Suppressor macrophage treated with lipopolysaccharide for 4 hours (primary cell): ENCODE measurements at places on chromosomes 5 and 9.
A peak's percentile ranks its signal among the peaks of the same experiment; 100 is the strongest.

GRCh38 chr9:33818167-33818846 is 1.3 kb downstream of the UBE2R2 start:
- peak; percentile 46 for DNase-seq

GRCh38 chr5:133831491-133832224 is 136.8 kb downstream of the C5orf15 start:
- no peak for DNase-seq

GRCh38 chr5:81165493-81166119 is 67.5 kb upstream of the CKMT2 start:
- DNase-seq: peak; percentile 23

DNA sequence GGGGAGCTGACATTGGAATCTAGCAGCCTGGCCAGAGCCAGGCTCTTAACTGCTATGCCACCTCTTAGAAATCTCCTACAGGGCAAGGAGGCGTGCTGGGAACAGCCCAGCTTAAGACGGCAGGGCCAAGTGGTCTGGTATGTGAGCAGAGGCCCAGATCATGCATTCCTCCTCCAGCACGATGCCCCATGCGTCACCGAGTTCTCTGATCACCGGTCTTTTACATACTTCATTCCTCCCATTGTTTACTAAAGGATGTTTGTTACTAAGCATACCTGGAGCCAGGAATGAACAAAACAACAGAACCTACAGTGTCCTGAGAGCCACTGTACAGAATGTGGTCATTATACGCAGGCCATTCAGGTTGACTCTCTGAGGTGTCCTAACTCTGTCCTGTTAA is 73.8 kb downstream of the TRIO start:
- no peak for DNase-seq

- DNase-seq: no peak
Measured at GRCh38 chr5:80745490-80745889, 90.7 kb upstream of the DHFR start.

- DNase-seq: no peak
Measured at GRCh38 chr9:74963056-74963455, 10.3 kb upstream of the C9orf40 start.

DNA sequence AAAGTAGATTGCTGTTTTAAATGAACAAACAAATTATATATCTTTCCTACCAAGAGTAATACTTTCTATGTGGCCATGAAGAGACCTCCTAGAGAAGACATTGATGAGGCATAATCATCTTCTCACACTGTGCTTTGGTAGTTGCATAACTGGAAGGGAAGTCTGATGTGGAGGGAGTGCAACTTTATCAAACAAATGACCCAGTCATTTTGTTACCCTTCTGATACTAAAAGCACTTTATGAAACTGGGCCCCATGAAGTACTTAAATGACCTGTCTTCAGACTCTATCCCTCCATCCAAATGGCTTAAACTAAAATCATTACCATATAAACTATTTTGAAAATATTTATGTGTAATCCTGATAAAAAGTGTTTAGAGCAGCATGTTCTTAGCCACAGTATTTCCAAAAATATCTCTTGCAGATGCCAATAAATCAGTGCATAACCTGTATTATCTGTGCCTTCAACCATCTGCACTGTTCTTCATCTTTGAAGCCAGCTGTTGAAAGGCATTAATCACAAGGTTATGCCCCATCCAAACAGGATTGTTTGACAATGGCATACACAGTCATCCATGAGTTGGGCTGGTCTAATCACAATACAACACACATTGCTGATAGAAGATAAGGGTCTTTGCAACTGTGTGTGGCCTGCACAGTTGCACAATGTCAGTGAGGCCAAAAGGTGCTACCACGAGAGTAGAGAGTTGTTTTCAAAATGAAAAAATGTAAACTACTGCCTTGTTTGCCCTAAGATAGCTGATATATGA is 31.9 kb upstream of the MIER3 start:
- DNase-seq: no peak

GRCh38 chr5:178331491-178331996 is 98.9 kb upstream of the PHYKPL start:
- no peak for DNase-seq

GRCh38 chr9:113219969-113220368 is 1.1 kb downstream of the FKBP15 start:
- DNase-seq: peak; percentile 85

DNA sequence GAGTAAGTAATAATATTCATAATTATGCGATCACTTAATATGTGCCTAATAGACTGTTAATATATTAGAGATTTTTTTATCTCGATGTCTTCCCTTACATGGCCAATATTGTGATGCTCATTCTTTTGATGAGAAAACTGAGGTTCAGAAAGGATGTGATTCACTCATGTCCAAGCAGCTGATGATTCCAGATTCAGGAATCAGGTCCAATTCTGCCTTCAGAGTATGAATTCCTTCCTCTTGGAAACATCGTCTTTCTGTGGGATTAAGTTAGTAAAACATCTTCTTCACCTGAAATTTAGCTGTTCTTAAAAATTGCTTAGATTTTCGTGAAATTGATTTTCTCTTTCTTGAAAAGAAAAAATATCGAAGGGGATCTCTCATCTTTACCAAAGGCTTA is 242.5 kb upstream of the RFX3 start:
- DNase-seq: no peak

DNA sequence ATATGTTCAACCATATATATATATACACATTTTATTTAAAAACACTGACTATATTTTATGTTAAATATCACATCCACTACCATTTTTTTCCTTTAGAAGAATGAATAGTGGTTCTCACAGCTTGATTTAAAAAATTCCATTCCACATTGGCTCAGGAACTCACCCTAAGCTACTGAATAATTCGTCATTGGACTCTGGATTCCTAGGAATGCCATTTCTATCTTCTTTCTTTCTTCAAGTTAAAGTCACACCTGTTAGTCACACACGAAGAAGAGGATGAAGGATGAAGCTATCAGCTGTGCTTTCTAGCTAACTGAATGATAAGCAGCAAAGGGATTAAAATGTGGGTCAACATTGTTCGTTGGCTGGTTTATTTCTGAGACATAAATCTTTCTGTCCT is 7.9 kb downstream of the ELOVL7 start:
- no peak for DNase-seq

- DNase-seq: no peak
Measured at GRCh38 chr5:5304361-5305020, 118.0 kb upstream of the ICE1 start.

GRCh38 chr5:105907016-105907415 is 1763.7 kb downstream of the EFNA5 start:
- DNase-seq: no peak

GRCh38 chr9:137321726-137322361 is 19.8 kb upstream of the NRARP start:
- DNase-seq: no peak

DNA sequence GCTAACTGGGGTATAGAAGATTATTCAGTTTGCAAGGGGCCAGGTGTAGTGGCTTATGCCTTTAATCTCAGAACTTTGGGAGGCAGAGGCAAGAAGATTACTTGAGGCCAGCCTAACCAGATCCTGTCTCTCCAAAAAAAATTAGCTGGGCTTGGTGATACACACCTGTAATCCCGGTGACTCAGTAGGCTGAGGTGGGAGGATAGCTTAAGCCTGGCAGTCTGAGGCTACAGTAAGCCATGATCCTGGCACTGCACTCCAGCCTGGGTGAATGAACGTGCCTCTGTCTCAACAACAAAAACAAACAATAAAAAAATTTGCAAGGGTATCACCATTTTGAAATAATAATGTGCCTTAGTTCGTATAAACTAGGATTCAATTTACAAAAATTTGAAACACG is 51.3 kb downstream of the BAAT start:
- DNase-seq: no peak

DNA sequence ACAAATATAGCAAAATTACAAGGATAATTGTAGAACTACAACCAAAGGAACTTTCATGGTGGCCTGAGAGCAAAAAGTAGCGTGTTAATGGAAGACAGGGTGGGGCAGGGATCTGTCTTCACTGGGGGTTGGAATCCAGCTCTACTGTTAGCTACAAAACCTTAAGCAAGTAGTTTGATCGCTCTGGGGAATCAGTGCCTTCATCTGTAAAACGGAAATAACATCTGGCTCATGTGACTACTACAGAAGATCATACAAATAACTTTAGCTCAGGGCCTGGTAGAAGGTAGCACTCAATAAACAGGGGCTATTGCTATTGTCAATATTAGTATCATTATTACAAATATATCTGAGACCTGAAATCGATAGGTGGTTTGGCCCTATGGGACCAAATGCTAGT is 40.4 kb downstream of the ZNF608 start:
- no peak for DNase-seq

- DNase-seq: no peak
Measured at GRCh38 chr5:89493414-89493813, 610.4 kb upstream of the MEF2C start.

- no peak for DNase-seq
Measured at GRCh38 chr5:71587766-71588532, 809 bp downstream of the MCCC2 start.

DNA sequence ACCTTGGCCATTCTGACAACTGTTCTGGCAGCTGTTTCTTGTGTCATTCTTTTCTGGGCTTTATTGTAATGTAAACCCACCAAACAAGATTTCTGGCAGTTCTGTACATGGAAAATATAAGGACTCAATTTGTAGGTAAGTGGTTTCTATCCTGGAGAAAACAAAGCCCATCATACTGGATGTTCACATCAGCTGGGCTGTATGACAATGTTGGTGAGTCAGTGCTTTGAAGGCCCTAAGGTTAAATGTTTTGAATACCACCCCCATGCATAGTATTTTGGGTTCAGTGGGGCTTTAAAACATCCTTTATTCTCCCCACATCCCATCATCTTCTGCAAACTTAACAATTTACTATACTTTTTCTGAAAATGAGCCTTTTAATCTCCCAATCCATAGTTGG is 52.5 kb downstream of the SH3GL2 start:
- DNase-seq: no peak

- DNase-seq: no peak
Measured at GRCh38 chr9:128006332-128006996, 25.7 kb upstream of the EEIG1 start.

DNA sequence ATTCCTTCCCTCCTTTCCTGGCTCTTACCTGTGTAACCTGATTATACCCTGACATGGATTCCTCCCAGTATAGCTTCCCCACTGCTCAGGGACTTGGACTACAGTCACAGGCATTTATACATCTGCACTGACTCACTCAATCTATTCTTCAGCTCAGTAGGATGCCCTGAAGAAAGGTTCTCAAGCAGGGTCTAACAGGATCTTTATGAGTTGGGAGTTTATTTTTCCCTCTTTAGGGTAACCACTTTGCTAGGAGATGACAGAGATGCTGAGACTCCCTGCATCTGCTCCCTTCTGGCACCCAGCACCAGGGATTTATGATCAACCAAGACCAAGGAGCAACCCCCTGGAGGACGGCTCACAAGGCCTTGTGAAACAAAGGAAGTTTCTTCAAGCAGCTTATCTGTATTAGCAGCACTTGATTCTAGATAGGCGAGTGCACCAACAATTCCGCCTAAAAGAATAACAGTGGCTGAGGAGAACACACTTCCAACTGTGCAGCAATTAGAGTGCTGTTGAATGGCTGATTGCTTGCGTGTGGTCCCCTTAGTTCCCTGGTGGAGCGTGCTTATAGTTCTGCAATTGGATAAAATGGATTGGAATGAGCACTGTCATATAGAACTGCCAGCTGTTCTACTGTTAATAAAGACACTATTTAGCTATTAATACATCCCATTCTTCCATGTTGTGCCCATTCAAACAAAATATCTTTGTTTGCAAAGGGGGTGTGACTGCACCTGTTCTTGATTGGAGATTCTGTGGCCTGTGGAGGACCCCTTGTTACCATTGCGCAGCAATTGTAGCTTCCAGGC is 482.6 kb downstream of the ZNF608 start:
- no peak for DNase-seq

DNA sequence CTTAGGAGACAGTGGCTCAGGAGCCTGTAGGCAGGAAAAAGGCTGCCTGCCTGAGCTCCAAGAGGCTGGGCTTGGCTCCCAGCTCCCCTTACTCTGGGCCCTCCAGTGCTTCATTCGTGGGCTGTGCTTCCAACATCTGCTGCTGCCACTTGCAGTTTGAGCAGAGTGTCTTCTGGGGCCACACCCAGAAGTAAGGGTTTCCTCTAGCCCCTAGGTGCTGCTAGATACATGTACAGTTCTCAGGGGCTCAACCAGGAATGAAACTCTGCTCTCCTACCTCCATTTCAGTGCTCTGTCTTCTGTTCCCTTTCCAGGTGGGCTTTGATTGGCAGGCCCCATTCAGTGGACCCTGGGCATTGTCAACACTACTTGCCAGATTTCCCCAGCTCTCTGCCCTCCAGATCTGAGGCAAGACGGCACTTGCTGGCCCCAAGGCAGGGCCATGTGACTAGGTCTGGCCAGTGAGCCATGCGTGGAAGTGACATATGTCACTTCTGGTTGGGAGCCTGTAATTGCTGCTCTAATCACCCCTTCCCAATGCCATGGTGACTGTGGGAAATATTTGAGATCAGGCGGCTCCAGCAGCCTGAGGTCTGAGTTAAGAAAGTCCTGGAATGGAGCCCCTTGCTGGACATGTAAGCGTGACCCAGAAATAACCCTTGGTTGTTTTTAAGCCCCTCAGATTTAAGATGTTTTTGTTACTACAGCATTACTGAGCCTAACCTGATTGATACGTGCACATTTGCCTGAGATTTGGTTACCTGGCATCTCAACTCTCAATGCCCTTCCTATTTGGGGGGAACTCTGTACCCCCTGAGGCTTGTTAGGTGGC is 9.4 kb upstream of the BOD1 start:
- DNase-seq: peak; percentile 23

- no peak for DNase-seq
Measured at GRCh38 chr9:115757461-115757860, 396.1 kb upstream of the PAPPA start.

DNA sequence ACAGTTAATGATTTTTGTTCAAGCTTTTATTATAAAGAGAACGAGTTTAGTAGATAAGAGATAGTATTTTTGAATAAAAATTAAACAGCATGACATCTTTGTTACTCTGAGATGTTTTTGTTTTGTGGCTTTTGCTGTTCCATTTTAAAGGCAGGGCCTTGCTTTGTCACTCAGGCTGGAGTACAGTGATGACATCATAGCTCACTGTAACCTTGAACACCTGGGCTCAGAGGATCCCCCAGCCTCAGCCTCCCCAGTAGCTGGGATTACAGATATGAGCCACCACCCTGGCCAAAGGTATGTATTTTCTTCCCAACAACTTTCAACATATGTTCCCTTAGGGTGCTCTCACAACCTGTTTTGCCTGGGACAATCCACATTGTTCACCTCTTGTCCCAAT is 730.9 kb upstream of the RGMB start:
- DNase-seq: no peak
